ENCODE measurements at places on chromosomes 16 and 17.

GRCh38 chr17:4569591-4569990 lies 9.2 kb upstream of the GGT6 start:
- DNase-seq = no peak

DNA sequence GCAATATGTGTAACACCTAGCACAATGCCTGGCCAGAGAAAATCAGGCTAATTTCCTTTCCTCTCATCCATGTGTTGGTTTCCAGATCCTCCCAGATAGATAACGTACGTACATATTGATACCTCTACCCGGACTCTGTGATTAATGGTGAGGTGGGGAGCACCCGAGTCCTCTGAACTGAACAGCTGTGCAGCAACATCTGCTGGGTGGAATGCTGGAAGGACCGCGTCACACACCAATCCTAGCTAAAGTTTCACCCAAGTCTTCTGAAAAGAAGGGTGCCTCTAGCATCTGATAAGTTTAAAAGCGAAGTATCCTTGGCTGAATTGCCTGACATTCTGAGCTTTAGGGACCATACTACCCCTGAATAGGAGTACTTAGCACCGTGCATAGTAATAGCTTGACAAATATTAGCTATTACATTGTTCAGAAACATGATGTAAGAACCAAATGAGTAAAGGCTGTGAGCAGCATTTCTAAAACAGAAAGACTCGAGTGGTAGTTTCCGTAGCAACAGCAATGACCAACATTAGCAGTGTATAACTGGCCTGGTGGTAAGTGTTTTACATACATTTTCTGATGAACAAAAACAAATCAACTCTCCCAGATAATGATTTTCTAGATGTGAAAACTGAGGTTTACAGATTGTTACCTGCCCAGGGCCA lies 91.4 kb downstream of the SYCE1L start:
- peak; percentile 76 for DNase-seq

DNA sequence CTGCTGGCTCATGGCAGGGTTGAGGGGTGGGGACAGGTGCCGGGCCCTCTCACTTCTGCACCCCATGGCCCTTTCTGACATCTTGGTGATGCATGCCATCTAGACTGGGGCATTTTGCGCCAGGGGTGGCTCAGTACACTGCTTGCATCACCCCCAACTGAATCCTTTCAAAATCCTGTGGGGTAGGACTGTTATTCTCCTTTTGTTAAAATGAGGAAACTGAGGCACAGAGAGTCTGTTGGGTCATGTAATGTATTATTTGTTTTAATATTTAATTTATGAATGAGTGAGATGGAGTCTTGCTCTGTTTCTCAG lies 9.9 kb downstream of the ADCY7 start:
- DNase-seq = no peak

DNA sequence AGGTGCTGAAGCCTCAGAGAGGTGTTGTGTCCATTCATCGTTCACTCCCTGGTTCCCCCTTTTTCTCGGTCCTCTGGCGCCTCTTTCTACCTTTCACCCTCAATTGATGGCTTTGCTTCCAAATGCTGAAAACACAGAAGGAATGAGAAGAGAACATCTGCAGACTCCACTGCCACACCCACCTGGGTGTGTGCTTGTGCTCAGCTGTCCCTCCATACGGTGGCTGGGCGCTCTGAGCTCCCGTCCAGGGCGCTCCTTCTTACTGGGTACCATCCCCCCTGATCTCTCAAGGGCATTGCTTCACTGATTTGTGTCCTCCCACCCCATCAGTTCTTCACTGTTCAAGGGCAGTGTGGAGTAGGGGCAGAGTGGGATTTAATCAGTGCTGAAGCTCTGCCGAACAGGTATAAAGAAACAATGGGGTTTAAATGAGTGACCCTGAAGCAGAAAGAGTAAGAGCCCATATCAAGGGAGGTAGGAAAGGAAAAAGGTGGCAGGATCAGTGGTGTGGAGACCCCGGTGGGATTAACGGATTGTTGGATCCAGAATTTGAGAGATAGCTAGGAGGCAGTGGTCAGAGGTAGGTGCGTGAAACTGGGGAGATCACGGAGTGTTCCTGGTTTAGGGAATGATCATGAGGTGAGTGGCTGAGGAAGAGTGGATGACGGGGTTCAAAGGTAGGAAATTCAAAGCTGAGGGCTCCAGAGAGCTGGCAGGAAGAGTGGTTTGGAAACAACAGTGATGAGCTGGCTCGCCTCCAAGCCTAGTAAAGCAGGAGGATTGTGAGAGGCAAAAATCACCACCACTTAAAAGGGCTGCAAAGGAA lies 40.8 kb downstream of the MRTFB start:
- no peak for DNase-seq
